ENCODE measurements at places on chromosomes 11 and 22.

DNA sequence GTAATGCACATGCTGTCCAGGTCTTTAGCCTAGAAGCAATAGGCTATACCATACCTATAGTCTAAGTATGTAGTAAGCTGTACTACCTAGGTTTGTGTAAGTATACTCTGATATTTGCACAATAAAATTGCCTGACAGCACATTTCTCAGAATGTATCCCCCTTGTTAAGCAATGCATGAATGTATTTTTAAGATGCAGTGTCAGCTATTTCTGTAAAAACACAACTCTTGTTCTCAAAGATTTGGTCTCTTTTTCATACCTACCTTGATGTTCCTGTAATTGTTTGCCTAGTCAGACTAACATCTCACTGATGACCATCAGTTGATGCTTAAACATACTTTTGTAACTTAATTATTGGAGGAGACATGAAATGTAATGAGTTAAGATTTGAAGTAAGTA, 619.9 kb downstream of the CNTN5 start:
- DNase-seq: no peak

- no peak for DNase-seq
Observed at GRCh38 chr11:3161309-3161708, 3.8 kb downstream of the OSBPL5 start.

GRCh38 chr11:412641-413119, 2.1 kb downstream of the SIGIRR start:
- no peak for DNase-seq

DNA sequence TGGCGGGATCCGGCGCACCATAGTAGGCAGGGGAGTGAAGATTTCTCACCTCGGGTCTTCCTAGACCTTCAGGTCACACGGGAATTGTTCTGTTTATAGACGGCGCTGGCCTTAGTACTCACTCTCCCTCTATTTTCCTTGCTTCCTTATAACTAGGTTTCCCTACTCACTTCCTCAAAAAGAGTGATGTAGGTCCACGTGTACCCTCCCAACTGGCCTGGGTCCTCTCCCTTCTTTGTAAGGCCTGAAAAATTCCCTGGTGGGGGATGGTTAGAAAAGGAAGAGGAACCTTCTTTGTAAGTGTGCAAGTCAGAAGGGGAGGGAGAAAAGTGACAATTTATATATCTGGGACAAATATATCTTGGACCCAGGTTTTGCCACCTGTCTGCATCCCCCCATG, 2.9 kb upstream of the TMEM9B start:
- DNase-seq: no peak

All from LHCN-M2 (cell line).